NCI-H146 (cell line): ENCODE measurements at places on chromosomes 4 and X.
A peak's percentile ranks its signal among the peaks of the same experiment; 100 is the strongest.

DNA sequence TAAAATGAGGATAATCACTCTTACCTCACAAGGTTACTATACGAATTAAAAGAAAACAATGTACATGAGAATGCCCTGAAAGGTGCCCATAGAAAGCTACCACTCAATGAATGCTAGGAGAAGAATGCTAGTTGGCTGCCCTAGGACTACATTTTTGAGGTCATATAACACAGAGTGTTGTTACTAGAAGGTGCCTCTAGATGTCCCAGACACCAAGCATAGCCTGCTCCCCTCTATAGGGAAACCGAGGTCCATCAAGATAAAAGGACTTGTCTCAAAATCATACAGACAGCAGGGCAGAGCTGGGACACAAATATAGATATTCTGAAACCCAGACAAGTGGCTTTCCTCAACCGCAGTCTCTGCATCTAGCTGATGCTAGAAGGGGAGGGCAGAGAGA, 147.0 kb upstream of the ARHGEF9 start:
- no peak for DNase-seq

- DNase-seq: peak; percentile 69
Measured at GRCh38 chr4:139665690-139666529, at the start of gene MGST2. TSS of gene MGST2 (plus strand) at chr4:139665819. CDS start at chr4:139666020, 201 bp downstream.

DNA sequence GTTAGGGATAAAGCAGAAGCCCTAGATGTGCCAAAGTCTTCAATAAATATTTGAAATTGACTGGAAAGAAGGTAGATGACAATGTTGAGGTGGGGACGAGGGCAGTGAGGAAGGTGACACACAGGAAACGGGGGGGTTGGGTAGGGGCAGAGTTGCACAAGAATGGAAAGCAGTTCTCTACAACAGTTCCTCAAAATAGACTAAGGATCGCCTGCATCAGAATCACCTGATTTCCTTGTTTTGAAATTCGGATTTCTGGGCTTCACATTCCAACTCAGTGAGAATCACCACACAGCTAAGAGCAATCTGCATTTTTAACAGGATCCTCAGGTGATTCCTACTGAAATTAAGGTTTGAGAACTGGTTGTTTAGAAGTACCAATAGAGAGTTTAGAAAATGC, 70.6 kb downstream of the ARFIP1 start:
- DNase-seq: no peak

DNA sequence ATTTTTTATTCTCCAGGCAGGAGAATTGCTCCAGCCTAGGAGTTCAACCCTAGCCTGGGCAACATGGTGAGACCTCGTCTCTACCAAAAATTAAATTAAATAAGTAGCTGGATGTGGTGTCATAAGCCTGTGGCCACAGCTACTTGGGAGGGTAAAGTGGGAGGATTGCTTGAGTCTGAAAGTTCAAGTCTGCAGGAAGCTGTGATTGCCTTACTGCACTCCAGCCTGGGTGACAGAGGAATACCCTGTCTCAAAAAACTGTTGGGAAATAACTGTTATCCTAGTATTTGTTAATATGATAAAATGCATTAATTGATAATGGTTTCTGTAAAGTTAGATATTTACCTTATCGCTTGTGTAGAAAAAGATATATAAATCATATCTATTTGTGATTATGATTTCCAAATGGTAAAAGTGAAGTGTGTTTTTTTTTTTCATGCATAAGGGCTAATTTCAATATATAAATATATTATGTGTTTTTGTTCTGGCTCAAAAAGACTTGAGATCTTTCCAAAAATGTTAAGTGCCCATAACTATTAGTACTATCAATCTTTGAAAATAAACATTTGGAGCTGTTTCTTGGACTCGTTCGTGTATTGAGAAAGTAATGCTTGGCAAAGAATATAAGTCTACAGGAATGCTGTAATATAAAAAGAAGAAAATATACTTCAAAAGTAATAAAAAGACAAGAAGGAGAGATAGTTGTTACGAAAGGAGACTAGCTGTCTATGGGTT, 396.6 kb downstream of the ADGRL3 start:
- DNase-seq: no peak

GRCh38 chrX:119828446-119828845, 24.3 kb downstream of the UPF3B start:
- no peak for DNase-seq

GRCh38 chr4:119059221-119059620, 76.4 kb upstream of the MYOZ2 start:
- DNase-seq: no peak

- no peak for DNase-seq
Measured at GRCh38 chr4:164096766-164097518, 602.5 kb downstream of the TMA16 start.

GRCh38 chrX:6472652-6473342, 62.1 kb downstream of the VCX3A start:
- no peak for DNase-seq

DNA sequence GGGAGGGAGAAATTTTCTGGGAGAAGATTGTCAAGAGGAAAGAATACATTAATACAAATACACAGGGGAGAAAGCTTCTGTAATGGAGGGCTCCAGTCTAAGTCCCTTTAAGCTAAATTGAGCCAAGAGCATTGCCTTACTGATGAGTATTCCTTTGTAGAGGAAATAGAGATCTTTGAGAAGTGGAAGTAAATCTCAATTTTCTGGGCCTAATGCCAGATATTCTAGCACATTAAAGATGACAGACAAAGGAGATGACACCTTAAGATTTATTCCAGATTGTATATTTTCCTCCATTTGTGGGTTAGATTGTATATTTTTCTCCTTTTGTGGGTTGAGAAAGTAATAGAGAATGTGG, 28.5 kb upstream of the SMAD1 start:
- DNase-seq: no peak

DNA sequence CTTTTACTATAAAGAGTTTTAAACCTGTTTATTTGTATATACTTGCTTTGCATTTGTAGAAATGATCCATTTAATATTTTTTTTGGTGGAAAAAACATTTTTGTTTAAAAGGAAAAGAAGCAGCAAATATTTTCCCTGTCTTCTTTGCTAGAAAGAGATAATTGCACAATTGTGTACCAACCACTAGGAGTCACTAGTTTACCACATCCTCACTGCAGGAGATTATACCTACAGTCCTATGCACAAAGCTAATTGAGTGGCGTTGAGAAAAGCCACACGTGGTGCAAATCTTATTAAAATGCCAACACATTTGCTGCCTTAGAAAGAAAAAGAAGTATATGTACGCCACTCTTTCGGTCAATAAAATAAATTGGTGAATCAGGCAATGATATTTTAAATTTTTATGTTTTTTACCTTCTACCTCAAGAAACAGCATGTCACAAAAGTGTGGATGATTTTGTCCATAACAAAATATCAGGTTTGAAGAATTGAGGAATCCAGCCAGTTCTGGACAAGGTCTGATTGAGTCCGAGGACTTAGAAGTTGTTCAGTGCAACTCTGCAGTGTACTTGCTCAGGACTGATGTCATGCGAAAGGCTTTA, 102.9 kb downstream of the GRXCR1 start:
- peak; percentile 19 for DNase-seq

DNA sequence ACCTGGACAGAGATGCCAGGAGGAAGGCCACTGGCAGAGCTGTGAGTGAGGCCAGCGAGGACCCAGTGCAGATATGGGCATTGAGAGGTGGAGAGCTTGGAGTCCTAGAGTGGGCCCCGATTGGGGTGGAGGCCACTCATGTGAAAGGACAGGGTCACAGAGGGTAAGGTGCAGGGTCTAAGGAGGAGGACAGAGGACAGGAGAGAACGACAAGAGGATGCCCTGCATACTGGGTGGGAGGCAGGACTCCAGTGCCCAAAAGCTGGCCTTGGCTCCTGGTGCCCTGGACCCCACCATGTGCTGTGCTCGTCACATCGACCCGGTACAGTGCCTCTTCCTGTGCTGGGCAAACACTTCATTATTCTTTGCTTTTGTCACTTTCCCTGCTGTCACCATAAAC, 66.7 kb downstream of the NAT8L start:
- no peak for DNase-seq

DNA sequence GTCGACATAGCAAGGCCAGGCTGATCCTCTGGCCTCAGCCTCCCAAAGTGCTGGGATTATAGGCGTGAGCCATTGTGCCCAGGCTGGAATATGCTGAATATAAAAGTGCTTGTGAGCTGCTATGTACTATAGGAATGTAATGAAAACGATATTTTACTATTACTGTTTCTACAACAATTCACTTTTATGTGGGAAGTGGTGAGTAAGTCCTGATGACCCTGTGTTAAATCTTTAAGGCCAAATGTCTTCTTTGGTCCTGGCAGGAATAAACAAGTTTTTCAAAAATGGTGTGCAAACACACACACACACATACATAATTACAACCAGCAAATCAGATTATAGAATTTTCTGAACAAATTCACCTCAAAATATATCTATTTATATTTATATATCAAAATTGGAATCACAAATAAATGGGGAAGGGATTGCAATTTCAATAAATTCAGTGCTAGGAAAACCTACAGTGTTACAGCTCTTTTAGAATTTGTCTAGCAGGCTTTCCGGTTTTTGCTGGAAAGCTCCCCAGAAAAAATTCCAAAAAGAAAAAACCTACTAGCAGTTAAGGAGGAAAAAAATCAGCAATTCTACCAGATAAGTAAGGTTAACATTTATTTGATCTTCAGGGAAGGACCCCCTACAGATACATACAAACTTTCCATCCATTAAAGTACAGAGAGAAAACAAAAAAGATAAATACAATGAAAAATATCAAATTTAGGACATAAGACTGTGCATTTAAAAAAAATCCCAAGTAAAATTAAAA, 17.9 kb downstream of the SMIM14 start:
- DNase-seq: no peak

GRCh38 chr4:175758050-175759024, 53.7 kb downstream of the GPM6A start:
- DNase-seq: no peak

DNA sequence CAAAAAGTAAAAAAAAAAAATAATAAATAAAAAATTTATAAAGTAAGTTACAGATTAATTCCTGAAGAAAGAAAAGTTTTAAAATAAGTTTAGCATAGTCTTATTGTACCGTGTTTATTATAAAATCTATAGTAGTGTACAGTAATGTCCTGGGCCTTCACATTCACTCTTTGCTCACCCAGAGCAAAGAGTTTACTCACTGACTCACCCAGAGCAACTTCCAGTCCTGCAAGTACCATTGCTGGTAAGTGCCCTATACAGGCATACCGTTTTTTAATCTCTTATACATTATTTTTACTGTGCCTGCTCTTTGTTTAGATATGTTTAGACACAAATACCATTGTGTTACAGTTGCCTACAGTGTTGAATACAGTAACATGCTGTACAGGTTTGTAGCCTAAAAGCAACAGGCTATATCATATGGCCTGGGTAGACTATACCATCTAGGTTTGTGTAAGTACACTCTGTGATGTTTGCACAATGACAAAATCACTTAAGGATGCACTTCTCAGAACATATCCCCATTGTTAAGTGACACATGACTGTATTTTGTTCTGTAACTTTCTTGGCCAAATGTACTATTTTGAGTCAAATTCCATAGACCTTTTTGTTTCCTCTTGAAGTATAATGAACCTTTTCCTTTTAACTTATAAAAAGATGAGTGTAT, 199.0 kb upstream of the NUDT6 start:
- DNase-seq: no peak

- no peak for DNase-seq
Measured at GRCh38 chr4:54238389-54238788, 9.3 kb downstream of the PDGFRA start.

DNA sequence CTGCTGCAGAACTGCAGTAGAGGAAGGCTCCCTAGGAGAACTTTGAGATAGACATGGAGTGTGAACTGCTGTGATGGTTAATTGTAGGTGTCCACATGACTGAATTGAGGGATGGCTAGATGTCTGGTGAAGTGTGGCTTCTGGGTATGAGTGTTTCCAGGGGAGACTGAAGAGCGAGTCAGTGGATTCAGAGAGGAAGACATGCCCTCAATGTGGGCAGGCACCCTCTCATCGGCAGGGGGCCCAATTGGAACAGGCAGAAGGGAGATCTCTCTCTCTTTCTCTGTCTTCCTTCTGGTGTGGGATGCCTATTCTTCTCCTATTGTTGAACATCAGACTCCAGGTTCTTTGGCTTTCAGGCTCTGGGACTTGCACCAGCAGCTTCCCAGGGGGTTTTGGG, 304.7 kb upstream of the GATB start:
- DNase-seq: no peak

GRCh38 chrX:109859651-109860050, 126.6 kb upstream of the ACSL4 start:
- no peak for DNase-seq

GRCh38 chrX:9873952-9874351, 87.7 kb downstream of the SHROOM2 start:
- DNase-seq: peak; percentile 13

- DNase-seq: no peak
Measured at GRCh38 chr4:130124066-130124465, 1028.1 kb downstream of the C4orf33 start.

- DNase-seq: peak; percentile 55
Measured at GRCh38 chrX:135086197-135086854, 34.0 kb downstream of the ETDB start.

DNA sequence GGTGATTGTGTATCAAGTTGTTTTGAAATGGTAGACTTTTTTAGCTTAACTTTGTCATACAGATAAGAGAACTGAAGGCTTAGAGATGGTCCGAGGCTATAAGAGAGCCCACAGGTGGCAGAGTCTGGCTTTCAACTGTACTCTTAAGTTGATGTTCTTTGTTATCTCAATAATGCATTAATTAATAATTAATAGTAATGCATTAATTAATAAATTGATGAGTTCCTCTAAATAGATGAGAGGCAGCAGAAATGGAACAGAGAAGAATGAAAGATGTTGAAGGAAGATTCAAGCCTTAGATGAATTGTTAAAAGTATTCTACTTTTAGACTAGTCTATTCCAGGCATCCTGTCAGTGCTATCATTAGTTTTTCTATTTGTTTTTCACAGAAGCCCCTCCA, 22.4 kb downstream of the NUDT9 start:
- DNase-seq: no peak

DNA sequence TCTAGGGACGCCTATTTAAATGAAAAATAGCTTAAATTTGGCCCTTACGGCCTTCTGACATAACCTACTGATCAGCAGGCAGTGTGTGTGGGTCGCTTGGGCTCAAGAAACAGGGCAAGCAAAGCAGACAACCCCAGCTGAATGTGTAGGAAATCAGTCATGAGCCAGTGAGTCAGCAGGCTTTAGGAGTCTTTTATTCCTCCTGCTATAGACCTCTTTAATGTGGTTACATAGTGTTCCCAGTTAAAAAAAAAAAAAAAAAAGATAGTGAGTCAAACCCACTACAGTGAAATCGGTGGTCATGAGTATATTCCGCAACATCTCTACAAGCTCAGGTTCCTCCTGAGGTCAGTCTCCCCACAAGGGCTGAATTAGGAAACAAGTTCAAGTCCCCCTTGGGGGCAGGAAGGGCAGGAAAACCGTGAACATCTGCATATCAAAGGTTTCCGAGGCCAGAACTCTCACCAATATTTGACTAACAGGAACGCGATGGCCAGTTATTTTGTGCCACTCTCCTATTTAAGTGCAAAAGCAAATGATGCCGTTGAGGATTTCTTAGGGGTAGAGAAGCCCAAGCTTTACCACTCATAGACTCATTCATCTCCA, 32.7 kb downstream of the ACSL1 start:
- no peak for DNase-seq
